ENCODE measurements at places on chromosomes 2 and 18.

DNA sequence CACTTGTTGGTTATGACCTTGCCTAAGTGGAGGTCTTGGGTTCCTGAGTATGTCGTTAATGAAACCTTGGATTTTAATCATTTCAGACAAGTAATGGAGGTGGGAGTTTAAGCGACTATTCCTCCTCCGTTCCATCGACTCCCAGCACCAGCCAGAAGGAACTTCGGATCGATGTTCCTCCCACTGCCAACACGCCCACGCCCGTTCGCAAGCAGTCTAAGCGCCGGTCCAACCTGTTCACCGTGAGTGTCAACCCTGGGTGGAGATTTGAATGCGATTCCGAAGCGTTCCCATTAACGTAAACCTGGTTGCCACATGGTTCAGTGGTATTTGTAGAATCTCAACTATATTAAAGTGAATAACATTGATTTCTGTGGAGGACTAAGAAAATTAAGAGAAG lies 305.4 kb downstream of the AGAP1 start:
- no peak for DNase-seq

GRCh38 chr2:239036819-239037558 lies 189.1 kb downstream of the TWIST2 start:
- no peak for DNase-seq

- no peak for DNase-seq
Measured at GRCh38 chr18:43547456-43547855, 270.2 kb upstream of the SYT4 start.

GRCh38 chr2:37011130-37011529 lies 44.8 kb upstream of the STRN start:
- DNase-seq, result no peak

- DNase-seq, result peak; percentile 75
Measured at GRCh38 chr18:54607213-54608027, 16.4 kb downstream of the DYNAP start.

- no peak for DNase-seq
Measured at GRCh38 chr2:238267884-238268680, 20.3 kb downstream of the PER2 start.

DNA sequence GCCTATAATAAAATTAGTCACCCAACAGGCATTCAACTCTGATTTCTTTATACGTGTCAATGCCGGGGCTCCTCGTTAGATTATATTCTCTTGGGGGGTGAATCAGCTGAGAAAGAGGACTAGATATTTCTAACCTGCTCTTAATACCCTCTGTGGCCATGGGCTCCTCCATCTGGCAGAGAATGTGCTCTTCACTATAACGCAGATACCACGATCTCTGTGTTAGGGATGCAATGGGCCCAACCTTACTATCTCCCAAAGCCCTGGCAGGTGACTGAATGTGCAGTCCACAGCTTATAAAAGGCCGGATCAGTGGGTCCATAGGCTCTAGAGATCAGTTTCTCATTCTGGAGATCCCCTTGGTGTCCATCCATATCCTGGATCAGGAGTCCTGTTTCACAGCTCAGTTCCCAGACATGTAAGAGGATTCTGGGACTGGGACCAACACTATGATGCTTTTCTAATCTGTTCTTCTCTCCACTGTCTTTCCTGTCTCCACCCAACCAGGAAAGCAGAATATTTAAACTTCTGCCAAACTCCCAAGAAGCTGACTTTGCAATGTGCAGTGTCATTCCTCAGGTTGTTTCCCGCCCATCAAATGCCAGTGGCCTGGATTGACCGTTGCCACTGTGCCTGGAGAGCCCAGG lies 71.4 kb upstream of the CELF4 start:
- no peak for DNase-seq

DNA sequence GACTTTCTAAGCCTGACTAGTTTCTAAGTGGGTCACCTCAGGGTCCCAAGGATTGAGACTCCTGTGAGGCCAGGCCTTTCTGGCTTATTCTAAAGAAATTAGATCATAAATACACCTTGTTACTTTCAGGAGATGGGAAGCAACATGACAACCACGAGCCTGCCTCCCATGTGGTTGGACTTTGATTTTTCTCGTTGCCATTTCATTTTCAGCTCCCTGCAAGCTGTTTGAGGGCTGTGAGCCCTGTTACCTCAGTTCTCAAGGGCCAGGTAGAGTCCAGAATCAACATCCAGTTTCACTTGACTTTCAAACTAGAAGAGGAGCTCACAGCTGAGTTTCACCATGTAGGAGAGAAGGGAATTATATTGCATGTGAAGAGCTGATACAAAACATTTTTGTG lies 159.8 kb upstream of the BCL2L11 start:
- no peak for DNase-seq

DNA sequence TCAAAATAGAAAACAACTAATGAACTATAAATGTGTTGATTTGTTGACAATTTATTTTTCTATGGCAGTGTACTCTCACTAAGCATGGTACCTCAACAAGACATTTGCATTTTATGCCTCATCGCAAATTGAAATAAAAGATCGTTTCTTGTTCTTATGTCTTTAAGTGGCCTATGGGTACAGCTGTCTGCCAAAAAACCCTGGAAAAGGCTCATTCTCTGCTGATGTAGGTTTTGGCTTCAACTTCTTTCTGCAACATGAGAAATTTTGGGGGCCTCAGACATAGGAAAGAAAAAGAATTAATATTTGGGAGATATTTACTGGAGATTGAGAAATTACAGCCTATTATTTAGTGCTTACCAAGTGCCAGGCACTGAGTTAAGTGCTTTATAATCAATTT lies 205.1 kb upstream of the DPP10 start:
- no peak for DNase-seq

DNA sequence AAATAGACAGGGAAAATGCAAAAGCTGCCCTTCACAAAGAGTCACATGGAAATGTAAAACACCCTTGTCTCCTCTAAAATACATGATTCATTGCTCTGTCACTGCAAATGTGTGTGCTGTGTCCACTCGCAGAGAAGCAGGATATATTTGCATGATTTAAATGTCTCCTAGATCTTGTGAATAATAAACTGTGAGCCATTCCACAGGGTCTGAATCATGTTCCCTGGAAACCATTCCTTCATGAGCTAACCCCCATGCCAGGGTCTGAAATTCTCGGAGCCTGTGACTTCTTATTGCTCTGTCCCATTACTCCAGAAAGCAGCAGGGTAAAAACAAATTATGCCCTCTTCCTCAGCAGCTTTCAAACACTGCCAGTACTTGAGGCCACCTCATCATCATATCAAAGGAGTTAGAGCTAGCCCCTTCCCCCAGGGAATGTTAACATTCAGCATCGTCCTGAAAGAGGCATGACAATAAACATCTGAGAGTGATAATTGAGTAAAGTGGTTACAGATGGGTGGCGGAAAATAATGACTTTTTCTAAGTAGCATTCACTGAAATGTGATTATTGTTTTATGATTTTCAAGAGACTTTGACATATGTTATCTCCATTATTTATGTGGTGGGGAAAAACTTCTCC lies 11.7 kb upstream of the CNGA3 start:
- peak; percentile 95 for DNase-seq

DNA sequence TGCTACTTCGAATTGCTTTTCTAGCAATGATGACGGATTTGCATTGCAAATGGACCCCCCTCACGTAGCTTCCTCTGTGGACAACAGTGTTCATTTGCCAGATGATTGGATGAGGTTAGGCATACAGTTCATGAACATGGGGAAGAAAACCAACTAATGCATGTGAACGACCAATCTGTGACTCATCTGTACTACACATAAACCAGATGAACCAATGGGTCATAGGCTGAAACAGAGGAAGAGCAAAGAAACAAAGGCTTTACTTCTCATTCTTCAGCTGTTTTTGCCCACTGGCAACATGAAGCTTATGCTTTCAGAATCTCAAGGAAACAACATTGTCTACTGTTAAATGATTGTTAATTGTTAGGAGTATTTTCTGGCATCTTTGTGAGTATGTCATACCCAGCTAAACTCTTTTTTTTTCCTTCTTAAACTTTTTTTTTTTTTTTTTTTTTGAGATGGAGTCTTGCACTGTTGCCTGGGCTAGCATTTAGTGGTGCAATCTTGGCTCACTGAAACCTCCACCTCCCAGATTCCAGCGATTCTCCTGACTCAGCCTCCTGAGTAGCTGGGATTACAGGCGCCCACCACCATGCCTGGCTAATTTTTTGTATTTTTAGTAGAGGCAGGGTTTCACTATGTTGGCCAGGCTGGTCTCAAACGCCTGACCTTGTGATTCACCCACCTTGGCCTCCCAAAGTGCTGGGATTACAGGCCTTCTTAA lies 35.5 kb downstream of the EFEMP1 start:
- peak; percentile 84 for DNase-seq

DNA sequence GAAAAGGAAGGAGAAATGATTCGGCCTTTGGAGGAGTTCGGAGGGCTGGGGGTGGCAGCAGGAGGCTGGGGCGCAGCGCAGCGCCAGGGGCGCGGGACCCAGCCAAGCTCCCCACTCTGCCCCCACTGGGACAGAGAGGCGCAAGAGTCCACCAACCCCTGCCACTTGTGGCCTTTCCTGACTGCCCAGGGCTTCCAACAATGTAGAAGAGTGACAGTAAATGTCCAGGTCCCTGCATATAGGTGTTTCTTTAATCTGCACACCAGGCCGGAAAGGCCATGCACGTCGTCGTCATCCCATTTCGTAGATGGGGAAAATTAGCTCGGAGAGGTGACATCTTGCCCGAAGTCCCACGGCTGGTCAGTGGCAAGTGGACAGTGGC lies 96.6 kb downstream of the INHBB start:
- DNase-seq, result no peak

DNA sequence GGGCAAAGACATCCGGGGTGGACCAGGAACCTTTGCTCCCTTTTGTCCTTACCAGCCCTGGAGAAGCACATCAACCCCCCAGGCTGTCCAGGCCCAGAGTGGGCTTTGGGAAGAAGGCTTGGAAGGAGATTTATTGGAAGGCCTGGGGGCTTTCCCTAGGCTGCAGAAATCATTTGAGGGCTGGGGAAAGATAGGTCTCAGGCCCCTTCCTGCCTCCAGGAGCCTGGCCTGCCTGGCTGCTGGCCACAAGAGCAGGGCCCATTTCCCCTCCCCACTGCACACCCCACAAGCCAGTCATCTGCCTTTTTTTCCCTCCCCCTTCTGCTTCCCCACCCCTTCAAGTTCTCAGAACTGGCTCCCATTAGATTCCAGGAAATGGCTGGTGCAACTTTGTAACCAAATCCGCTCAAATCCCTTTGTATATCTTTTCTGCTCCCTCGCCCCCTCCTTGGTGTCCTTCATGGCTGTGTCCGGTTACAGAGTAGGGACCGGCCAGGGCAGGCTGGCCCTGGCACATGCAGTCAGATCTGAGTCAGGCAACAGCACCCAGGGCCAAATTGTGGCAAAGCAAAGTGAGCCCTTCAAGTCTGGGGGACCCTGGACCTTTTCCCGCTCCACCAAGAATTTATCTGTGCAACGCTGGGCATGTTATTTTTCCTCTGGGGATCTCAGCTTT lies 20.8 kb upstream of the TNP1 start:
- no peak for DNase-seq

DNA sequence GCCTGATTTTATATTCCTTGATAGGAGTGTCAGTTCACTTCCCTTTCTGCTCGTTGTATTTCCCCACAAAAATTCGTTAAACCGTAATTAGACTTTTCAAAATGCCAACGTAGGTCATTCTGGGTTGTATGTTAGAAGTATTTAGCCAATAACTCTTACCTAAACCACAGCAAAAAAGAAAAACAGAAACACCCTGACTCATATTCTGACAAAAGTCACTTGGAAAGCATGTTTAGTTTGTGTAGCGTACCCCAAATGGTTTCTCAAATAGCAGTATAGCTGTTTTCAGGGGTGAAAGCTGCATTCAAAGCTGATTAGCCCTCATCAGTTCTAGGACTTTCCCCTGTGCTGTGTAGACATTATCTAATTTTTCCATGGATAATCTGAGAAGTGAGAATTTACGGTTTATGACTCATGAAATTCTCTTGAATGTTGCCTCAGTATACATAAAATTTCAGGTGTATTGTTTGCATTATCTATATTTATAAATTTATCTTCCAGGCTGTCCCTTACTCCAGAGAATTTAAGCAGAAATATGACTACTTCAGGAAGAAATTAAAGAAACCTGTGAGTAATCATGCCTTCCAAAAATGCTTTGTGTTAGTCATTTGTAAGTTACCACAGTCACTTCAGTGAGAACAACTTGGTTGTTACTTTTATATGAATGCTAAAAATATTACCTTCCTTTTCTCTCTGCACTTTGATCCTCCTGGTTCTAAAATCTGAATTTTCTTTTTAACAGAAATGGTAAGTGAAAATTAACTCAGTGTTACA lies 264.9 kb downstream of the ALPK2 start:
- peak; percentile 42 for DNase-seq

DNA sequence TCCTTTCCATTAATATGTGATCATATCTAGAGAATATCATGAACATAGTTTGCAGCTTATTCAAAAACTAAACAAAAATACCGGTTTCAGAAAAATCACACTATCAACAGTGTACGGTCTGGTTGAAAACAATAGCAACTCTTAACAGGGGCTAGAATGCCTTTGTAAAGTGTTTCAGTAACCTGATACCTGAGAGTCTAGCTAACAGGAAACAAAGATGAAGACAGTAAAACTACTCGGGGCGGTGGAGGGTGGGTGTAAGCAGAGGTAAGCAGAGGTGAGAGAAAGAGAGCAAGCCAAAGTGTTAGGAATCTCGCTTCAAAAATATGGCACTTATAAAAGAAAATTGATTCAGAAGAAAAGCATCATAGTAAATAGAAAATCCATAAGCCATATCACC lies 109.0 kb upstream of the RGPD4 start:
- DNase-seq, result no peak

DNA sequence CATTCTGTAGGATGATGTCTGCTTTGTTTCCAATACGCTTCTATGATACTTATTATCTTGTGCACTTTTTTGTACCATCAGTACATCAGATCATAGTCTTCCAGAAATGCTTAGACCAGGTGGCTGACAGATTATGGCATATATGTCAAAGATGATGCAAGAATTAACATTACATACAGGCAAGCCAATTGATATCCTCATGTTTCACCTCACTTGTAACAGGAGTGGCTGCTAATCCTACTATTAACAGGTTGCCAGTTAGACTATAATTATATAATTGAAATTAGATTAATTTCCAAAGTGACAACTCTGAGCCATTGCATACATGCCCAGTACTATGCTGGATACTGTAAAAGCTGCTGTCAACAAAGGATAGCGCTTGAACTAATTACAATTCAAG lies 77.2 kb downstream of the TLK1 start:
- DNase-seq, result no peak

- peak; percentile 18 for DNase-seq
Measured at GRCh38 chr2:199602271-199602895, 144.6 kb upstream of the SATB2 start.

DNA sequence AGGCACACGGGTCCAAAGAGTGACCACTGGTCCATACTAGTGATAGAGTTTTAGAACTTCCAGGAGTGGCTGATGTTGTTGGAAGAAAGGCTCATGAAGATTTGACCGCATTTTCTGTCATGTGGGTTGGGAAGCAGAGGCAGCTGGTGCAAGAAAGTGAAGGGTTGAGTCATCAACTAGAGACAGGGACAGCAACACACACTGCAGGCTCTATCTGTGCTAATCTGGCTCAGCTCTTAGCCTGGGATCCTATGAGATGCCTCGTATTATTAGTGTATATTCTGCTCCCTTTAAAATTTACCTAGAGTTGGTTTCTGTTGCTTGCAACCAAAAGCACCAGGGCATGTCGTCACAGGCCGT lies 2.5 kb upstream of the SH3RF3 start:
- DNase-seq, result peak; percentile 60

All from astrocyte of the hippocampus (primary cell).